ENCODE measurements at places on chromosomes 5 and 9.

GRCh38 chr9:74449060-74449459, 48.1 kb upstream of the RORB start:
- no peak for DNase-seq

DNA sequence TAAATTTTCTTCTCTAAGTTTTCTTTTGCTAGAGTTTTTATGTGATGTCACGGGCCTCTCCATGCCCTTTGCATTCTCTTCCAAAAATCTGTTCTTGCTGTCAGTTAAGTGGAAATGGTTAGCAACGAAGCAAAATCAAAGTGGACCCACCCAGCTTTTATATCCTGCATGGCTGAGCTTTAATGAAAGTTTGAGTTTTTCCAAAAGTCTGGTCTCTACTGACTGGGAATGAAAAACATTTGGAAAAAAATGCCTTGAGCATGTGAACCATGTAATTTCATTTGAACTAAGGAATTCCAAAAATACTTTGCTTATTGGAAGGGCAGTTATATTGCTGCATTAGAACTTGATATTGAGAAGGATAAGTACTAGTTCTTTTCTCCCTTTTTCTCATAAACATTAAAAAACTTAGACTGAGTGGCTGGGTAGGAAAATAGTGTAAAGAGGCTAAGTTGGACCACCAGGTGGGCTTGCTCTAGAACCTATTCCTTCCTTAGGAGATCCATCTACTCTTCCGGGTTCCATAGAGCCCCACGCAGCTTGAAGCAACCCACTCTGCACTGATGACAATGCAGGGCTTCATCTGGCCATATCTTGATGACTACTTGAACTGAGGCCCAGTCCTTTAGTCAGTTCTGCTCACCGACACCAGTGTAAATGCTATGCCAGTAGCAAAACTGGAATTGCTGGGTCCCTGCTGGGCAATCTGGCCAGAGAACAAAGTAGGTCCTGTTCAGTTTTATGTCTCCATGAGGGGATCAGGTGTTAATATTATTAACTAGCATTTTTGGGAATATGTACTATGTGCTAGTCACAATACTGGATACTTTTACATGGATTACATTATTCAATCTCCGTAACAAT, 17.4 kb upstream of the RIC1 start:
- DNase-seq: no peak

GRCh38 chr5:80960531-80961375, 590 bp downstream of the RASGRF2 start:
- DNase-seq: peak; percentile 17

DNA sequence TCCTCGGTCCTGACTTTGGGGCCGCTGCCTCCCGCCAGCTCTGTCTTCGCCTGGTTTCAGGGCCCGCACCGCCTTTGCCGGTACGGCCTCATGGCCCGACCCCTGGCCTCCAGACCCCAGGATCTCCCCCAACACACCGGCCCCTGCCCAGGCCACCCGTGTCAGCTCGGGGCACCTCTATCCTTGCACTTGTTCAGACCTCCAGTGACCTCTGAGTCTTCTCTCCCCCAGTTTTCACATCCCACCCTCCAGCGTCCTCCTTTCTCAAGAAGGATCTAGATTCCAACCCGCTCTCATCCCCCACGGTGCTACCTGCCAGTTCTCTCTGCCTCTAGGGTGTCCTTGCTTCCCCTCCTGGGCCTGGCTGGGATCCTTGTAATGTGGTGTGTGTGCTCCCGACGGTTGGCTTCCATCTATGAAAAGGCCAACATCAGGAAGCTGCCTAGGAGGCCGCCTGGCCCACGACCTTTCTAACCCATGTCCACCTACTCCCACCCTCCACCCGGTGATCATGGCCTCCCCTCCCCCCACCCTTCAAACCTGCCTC, 61.1 kb downstream of the SPATA31C2 start:
- no peak for DNase-seq

GRCh38 chr9:131473891-131474290, 28.8 kb upstream of the POMT1 start:
- no peak for DNase-seq

DNA sequence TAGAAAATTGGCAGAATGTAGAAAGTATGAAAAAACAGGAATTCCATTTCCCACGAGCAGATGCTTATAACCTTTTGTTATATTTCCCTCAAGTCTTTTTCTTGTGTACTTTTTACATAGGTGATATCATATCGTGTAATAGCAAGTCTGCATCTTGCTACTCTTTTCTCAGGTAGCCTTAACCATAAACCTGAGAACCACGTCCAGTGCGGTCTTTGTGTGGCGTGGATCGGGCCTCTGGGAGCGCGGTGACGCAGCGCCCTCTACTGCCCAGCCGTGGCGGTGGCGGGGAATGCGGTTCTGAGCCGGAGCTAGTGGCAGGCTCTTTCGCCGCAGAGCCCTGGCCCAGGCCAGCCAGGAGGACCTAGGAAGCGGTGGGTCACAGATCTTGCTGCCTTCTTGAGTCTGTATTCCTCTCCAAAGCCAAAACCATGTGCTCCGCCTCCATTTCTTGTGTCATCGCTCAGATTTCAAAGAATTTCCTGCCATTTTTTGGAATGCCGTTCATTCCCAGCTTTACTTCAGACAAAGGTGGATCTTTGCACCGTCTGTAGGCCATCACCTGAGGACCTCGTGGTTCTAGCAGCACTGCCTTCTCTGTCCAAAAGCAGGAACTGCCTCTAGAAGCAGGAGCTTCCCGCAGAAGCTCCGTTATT, 71.9 kb downstream of the MVB12B start:
- peak; percentile 67 for DNase-seq

DNA sequence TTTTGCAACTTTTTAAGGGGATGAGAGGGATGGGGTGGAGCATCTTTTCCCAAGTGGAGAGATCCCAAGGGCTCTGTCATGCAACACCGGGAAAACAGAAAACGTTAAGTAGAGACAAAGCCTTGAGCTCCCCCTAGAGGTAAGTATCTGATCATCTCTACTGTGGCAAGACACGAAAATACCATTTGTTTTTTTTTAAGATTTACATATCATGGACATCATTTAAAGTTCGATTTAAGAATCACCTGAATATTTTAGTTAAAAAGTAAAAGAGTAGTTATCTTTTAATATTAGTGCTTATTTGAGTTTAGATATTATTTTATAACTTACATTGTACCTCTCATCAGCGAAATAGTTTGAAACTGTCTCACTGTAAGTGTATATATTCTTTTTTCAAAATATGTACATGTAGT, 200.4 kb downstream of the LRRC70 start:
- no peak for DNase-seq

GRCh38 chr5:42943931-42944631, 96.0 kb downstream of the ANXA2R start:
- no peak for DNase-seq

DNA sequence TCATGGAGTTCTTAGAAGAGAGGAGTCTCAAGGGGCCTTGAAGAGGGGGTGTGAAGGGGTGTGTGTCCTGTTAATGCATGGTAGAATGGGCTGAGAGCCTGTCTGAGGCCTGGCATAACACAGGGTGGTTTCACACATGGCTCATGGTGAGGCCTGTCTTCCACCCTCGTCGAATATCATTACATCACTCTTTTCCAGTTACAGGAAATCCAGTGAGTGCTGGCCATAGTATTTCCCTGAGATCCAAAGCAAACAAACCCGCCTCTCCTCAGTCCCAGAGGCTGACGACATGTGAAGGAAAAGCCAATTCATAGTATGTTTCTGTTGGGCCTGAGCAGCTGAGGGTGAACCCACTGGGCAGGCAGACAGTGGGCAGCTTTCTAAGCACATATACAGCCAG, 159.4 kb upstream of the NR3C1 start:
- no peak for DNase-seq

DNA sequence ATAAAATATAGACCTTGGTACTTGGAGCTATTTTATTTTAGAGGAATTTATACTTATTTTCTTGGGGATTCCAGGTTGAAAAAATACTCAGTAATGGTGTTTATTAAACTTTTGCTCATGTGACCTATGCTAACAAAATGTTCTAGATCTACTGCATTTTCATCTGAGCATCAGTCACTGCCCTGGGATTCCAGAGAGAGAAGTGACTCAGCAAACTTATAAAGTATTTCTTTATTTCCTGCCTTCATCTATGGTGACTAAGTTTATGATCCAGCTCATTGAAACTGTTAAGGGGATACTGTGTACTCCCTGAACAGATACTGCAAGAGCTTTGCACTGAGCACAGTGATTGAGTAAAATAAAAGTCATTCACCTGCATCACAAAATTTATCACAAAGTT, 298.5 kb upstream of the CDH18 start:
- no peak for DNase-seq

- no peak for DNase-seq
Measured at GRCh38 chr9:35229066-35229778, 67.4 kb downstream of the UNC13B start.

- no peak for DNase-seq
Measured at GRCh38 chr9:123568691-123569688, 213.0 kb downstream of the CRB2 start.

- peak; percentile 7 for DNase-seq
Measured at GRCh38 chr5:91101600-91102379, 281.3 kb downstream of the ARRDC3 start.

- DNase-seq: no peak
Measured at GRCh38 chr9:100848726-100849125, 179.8 kb upstream of the PLPPR1 start.

DNA sequence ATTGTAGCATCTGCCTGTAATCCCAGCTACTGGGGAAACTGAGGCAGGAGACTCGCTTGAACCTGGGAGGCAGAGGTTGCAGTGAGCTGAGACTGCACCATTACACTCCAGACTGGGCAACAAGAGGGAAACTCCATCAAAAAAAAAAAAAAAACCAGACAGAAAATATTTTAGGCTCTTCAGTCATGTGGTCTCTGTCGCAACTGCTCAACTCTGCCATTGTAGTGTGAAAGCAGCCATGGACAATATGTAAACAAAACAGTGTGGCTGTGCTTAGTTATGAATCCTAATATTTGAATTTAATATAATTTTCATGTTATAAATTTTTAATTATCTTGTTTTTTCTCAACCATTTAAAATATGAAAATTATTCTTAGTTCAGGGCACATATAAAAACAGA, 38.4 kb downstream of the ZFAND5 start:
- DNase-seq: no peak

DNA sequence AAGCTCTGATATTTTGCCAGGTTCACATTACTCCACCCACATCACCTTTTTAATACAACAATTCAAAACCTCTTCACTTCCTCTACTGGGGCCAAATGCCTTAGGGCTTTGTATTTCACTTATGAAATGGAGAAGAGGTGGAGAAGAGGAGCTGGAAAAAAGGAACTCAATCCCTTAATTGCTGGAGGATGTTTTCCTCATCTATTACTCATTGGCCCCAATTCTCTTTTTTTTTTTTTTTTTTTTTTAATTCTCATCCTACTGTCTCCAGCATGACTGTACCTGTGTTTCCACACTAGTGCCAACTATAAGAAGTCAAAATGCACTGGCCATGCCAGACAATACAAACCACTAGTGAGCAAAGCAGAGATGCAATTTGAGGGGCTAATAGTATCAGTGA, 20.9 kb downstream of the FAM13B start:
- no peak for DNase-seq

GRCh38 chr5:157778121-157778805, 34.8 kb downstream of the LSM11 start:
- DNase-seq: no peak

GRCh38 chr5:16726538-16726946, 109.7 kb upstream of the RETREG1 start:
- no peak for DNase-seq

DNA sequence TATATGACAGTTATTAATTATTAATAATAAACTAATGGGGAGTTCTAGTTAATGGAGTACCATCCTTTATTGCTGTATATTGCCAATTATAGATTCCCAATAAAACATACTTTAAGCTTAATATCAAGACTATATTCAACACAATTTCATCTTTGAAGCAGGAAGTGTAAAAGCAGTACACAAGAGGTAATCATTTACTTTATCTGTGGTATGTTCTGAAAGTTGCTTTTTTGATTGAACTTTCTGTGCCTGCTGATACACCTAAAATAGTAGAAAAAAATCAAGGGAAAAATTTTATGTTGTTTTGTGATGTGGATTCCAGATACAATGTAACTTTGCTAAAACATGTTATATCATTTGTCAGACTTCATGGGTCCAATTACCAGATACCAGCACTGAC, 58.0 kb downstream of the ACO1 start:
- no peak for DNase-seq

GRCh38 chr5:92553326-92553725, 1027.7 kb downstream of the NR2F1-AS1 start:
- no peak for DNase-seq
